Smooth muscle cell of trachea (primary cell): ENCODE measurements at places on chromosomes 16 and 17. TPM values are rescaled to one million over a fixed set of nuclear protein-coding genes. Genes with fewer than 3 reads are reported as not detected.

SKA2 gene
- 28.0 and 91.6 TPM in 2 replicates for total RNA-seq

RNF222 gene
- total RNA-seq, result not detected in 2 replicates

GPR179 gene
- under 0.01 and 0.17 TPM in 2 replicates for total RNA-seq

GRAPL gene
- total RNA-seq, result 0.15 and 0.66 TPM in 2 replicates

B4GALNT2 gene
- not detected in 2 replicates for total RNA-seq

PDE6G gene
- 0.17 TPM in 1 of 2 replicates, not detected in the other for total RNA-seq

AOC3 gene
- total RNA-seq, result 1.3 and 1.5 TPM in 2 replicates

CAPNS2 gene
- 0.99 and 1.7 TPM in 2 replicates for total RNA-seq

GGT6 gene
- total RNA-seq, result not detected in 2 replicates
